ENCODE measurements at places on chromosomes 11 and 22.
A peak's percentile ranks its signal among the peaks of the same experiment; 100 is the strongest.

GRCh38 chr11:11538277-11538960 is 83.4 kb downstream of the GALNT18 start:
- no peak for DNase-seq

DNA sequence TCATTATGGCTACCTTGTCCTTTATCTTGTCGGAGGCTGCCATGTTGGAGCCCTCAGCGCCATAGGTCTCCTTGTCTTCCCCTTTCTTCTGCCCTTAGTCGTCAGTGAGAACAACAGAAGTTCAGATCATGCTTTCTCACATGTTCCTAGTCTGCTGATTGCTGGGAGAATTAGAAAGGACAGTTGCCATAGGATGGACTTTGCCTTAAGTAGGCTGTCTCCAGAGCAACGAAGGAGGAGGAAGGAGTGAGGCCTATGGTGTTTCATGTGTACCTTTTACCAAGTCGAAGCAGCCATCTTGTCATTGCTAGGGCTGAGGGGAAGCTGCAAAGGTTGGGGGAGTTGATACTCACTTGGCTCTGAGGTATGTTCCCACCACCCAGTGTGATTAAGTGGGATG is 62.6 kb downstream of the SYT13 start:
- no peak for DNase-seq

DNA sequence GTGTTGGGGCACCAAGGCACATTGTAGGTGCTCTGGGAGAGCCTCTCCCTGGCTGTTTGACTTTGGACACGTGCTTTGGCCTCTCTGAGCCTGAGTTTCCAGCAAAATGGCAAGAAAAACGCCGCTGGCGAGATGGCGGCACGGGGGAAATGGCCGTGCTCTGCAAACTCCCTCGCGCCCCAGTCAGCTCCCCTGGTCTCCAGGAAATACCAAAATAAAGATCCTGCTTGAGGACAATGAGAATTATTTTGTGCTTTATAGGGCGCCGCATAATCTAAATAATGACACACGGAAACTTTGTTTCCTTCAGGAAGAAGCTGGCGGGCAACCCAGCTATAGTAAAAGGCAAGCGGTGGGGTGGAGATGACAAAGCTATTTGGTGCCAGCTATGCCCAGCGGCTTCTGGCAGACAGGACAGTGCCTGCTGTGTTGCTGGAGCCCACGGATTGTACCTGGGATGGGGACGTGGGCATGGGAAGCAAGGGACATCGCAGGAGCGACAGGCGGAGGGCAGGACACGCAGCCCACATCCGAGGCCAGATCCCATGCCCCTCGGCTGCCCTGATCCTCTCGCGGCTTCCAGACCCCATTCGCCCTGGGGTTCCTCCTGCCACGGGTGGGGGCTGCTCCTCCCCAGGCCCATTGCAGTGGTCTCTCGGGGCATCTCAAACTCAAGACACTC is 26.3 kb upstream of the RFPL3 start:
- DNase-seq, result no peak

- no peak for DNase-seq
Measured at GRCh38 chr11:132718711-132719671, 813.3 kb downstream of the OPCML start.

- no peak for DNase-seq
Measured at GRCh38 chr11:91091563-91091962, 868.7 kb upstream of the CHORDC1 start.

DNA sequence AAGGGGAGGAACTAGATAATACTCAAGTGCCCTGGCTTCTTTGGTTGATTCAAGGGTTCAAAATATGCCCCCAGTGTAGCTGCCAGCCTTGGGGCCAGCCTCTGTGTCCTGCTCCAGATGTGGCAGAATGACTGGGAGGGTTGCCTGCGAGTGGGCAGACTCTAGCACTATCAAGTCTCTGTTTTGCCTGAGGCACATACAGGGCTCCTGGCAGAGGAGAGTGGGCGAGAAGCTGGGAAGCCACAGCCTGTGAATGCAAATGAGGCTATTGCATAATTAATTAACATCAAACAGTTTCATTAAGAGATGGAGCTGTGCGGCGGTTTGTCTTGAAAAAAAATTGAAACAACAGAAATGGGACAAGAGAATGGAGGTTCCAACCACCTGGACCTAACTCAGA is 50.8 kb downstream of the BUD13 start:
- DNase-seq, result peak; percentile 84

- no peak for DNase-seq
Measured at GRCh38 chr11:128909438-128910125, 18.4 kb downstream of the KCNJ5 start.

DNA sequence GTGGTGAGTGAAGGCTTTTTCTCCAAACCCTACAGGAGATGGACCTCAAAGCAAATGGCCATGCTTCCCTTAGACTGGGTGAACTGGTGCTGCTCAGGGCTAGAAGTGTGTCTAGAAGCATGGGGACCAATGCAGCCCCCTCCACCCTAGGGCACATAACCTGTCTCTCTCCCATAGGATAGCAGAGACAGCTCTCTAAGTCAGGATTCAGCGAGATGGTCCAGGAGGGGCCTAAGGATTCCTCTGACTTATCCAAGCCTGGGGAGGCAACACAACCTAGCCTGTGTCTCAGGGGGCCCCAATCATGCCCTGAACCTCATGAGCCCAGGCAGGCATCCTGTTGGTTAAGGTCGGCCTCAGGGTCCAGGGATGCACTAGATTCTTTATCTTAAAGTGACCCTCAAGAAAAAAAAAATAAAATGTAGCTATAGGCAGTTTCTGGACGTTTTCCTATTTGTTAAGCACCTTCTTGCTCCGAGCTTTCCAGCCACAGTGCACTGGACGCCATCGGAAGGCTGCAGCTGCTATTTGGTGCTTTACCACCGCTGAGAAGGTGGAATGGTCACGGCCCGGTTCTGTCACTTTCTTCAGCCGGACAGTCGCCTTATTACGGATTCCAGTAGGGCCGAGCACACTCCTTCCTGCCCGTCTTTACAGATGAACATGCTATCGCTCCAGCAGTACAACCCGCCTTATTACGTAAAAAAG is 5.0 kb upstream of the CCND1 start:
- DNase-seq, result no peak

DNA sequence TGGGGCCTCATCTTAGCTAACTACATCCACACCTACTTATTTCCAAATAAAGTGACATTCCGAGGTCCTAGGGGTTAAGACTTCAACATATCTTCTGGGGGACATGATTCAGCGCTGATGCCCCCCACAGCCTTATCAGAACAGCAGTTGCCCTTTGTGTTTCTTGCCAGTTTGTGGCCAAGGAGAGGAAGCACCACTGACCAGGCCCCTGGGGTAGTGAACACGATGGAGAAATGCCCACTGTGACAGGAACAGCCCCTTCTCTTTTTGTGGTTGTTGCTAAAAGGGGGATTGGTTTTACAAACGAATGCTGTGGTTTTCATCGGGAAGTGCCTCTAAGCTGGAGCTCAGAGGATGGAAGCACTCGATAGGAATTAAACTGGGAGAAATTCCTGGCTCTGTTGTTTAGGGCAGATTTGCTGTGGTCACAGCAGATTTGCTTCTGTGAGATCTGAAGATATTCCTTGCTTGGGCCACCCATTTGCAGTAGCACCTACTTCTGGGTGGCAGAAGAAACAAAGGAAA is 88.8 kb downstream of the ABTB2 start:
- no peak for DNase-seq

DNA sequence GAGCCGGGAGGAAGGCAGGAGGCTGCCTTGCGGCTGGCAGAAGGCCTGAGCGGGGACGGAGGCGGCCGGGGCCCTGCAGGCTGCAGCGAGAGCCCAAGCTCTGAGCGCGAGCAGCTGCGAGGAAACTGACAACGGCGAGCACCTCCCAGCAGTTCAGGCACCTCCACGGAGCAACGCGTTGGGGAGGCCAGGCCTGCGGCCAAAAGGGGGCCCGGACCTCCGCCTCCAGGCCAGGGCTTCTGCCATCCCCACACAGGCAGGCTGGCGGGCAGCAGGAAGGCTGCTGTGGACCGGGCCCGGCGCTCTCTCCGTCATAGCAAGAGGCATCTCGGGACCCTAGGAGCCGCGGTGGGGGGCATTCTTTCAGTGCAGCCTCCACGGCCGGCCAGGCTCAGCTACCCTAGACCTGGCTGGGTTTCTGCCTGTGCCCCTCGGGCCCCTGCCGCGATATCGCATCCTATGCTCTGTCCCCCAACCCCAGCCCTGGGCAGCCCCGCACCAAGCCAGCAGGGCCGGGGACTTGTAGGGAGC is 22.9 kb upstream of the SLC22A12 start:
- DNase-seq, result no peak

- DNase-seq, result no peak
Measured at GRCh38 chr11:119727523-119728151, 1.4 kb downstream of the NECTIN1 start.

DNA sequence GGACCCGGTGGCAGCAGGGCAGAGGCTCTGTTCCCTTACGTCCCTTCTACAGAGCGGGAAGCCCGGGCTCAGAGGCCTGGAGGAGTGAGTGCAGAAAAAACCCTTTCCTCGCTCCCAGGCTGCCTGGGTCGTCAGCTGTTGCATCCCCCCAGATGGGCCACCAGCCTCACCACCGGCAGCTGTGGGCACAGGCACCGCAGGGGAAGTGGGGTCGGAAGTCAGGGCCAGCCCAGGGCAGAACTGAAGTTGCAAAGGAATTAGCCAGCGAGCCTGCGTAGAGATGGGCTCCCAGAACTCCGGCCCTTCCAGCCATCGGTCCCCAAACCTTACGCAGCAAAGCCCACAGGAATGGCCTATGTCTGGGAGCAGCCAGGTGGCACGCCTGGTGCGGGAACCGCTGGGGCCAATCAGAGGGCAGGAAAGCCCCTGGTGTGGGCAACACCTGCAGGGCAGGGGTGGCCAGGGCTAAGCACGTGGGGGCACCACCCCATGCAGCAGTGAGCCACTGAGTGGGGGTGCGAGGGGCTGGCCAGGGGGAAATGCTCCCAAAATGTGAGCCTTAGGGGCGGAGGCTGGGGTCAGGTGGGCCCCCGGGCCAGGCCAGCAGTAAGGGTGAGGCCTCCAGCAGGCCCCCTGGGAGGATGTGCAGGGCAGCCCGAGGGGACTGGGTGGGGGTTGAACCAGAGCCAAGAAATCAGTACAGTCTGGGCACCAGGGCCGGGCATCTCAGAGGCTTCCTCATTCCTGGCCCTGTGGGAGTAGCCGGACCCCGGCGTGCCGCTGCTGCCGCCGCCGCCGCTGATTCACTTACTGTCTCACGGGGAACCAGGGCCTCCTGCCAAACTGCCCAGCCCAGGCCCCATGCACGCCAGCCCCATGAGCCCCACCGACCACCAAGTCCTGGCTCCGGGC is 58.2 kb downstream of the WNT7B start:
- DNase-seq, result no peak

DNA sequence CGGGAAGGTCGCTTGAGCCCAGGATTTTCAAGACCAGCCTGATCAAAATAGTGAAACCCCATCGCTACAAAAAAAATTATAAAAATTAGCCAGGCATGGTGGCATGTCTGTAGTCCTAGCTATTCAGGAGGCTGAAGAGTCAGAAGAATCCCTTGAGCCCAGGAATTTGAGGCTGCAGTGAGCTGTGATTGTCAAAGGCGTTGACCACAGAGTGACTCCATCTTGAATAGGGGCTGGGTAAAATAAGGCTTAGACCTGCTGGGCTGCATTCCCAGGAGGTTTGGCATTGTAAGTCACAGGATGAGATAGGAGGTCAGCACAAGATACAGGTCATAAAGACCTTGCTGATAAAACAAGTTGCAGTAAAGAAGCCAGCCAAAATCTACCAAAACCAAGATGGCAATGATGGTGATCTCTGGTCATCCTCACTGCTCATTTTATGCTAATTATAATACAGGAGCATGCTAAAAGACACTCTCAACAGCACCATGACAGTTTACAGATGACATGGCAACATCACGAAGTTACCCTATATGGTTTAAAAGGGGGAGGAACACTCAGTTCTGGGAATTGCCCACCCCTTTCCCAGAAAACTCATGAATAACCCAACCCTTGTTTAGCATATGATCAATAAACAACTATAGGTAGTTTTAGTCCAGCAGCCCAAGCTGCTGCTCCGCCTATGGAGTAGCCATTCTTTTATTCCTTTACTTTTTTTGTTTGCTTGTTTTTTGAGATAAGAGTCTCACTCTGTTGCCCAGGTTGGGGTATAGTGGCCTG is 2.8 kb upstream of the RDX start:
- no peak for DNase-seq

DNA sequence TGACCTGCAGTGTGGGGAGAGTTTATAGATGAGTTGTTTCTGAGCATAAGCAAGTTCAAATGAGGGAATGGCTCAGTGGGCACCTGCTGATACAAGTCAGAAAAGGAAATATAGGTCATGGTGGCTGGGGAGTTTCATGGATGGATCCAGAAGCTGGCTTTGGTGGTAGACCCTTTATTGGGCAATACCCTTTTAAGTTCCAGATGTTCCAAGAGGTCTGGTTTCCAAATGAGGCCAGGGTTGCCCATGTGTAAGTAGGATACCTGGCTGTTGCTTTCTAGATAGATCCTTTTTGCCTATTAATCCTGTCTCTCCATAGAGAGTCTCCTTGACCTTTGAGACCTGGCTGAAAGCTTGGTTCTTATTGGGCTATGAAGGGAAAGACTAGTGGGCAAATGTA is 2.2 kb downstream of the STIM1 start:
- DNase-seq, result no peak

GRCh38 chr22:22576244-22576988 is 17.4 kb upstream of the PRAME start:
- DNase-seq, result no peak

- DNase-seq, result no peak
Measured at GRCh38 chr11:121793916-121794315, 322.1 kb downstream of the BLID start.

- DNase-seq, result no peak
Measured at GRCh38 chr11:116432301-116432700, 340.5 kb downstream of the BUD13 start.

DNA sequence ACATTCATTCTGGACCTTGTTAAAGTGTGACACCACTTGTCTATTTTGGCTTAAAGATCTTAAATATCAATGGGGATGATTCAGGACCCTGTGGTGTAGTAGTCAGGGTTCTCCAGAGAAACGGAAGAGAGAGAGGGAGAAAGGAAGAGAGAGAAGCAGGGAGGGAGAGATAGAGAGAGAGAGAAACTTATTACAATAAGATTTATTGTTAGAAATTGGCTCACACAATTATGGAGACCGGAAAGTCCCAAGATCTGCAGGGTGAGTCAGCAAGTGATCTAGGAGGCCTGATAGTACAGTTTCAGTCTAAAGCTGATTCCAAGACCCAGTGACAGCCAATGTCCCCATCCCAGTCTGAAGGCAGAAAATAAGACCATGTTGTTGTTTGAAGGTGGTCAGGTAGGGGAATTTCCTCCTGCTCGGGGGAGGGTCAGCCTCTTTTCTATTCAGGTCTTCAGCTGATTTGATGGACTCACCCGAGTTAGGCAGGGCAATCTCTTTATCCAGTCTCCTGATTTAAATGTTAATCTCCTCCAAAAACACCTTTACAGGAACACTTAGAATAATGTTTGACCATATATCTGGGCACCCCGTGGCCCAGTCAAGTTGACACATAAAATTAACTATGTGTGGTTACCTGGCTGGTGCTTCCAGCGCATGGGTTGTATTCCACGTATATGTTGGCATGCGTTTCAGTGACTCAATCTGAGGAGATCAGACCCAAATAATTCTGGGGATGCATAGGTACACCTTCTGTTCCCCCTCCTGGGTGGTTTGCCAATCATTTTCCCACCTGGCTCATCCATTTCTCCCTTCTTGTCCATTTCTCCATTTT is 1350.5 kb downstream of the TBC1D22A start:
- no peak for DNase-seq

- no peak for DNase-seq
Measured at GRCh38 chr11:27309046-27309445, 54.0 kb downstream of the CCDC34 start.

Measured in posterior cingulate gyrus (tissue), 11 donors.